ENCODE measurements at places on chromosomes 4 and X. TPM values are rescaled to one million over a fixed set of nuclear protein-coding genes. Genes with fewer than 3 reads are reported as not detected.

- no peak for DNase-seq
Observed at GRCh38 chr4:17512973-17513665, 1.2 kb upstream of the QDPR start.

DNA sequence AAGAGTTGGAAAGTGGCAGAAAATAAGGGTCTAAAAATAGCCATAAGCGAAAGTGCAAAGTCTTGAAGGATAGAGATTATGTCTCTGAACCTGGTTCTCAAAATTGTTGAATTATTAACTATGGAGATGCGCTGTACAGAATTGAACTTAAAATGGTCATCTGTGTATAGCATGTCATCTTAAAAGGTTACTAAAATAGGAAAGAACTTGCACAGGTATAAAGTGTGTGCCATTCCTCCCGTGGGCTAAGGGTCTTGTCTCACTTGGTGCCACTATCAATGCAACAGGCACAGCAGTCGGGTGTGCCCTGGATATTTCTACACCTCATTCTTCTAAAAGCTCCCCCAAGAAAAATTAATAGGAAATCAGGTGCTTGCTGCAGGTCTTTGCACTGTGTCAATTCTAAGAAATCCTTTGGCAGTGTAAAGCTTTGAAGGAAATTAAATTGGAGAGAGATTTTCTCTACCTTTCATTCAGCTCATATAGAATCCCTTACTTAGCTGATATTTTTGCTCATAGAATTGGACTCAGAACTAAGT, 2.4 kb downstream of the SORBS2 start:
- no peak for DNase-seq

Gene JAKMIP1
- total RNA-seq, result not detected

GRCh38 chrX:102345916-102346315, 93.9 kb downstream of the NXF2B start:
- peak; percentile 55 for DNase-seq

Gene PDGFRA
- 707 TPM for total RNA-seq

Gene REPS2
- total RNA-seq, result 1.7 TPM

GRCh38 chr4:158877069-158877468, 108.2 kb downstream of the FNIP2 start:
- no peak for DNase-seq

- no peak for DNase-seq
Observed at GRCh38 chr4:113677325-113677724, 84.2 kb downstream of the CAMK2D start.

Gene PRICKLE3
- total RNA-seq, result 2.9 TPM

Gene DDIT4L
- 17.7 TPM for total RNA-seq

Gene CDKL2
- 7.5 TPM for total RNA-seq

Gene CNOT6L
- total RNA-seq, result 22.2 TPM

DNA sequence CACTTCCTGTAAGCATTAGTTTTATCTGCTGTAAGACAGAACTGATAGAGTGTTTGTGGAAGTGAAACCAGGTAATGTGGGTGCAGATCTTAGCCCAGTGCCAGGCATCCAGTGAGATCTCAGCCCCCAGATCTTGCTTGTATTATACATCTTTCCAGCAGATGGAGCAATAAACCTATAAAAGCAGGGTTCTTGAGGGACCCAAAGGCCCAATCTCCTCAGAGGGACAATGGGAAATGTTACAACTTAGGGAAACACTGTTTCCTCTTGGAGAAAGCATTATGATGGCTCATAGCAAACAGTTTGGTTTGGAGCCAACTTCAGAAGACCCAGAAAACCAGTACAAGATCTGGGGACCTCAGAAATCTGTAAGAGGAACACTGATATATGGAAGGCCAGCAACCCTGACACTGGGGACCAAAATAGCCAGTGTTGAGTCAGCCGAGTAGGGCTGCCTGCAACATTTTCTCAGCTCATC, 206.3 kb downstream of the SLC7A11 start:
- peak; percentile 88 for DNase-seq

Gene AR
- total RNA-seq, result 6.3 TPM

DNA sequence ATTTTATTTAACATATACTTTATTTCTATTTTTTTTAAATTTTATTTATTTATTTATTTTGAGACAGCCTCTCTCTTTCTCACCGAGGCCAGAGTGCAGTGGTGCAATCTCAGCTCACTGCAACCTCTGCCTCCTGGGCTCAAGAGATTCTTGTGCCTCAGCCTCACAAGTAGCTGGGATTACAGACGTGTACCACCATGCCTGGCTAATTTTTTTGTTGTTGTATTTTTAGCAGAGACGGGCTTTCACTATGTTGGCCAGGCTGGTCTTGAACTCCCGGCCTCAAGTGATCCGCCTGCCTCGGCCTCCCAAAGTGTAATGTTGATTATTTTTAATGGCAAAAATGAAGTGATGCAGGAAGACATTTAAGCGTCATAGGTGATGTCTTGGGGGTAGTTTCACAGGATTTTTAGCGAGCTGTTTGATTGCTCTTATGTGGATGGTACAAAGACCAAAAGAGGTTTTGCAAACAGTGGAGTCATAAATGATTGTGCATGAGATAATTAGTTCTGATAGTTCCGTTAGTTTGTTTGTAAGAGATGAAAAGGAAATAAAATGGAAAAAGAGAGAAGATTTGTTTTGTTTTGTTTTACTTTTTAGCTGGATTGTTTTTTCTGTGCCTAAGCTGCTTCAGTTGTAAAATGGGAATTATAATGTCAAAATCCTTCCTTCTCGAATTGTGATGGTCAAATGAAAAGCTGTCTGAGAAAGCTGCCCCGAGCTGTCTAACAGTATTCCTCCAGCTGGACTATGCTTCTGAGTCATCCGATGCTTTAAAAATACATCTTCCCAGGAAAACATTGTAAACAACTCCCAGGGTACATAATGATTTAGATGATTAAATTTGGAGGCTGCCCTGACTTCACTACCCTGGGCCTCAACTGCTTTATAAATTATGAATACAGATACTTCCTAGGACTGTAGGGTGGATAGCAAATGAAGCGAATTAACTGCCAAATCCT, 14.7 kb downstream of the RHOH start:
- no peak for DNase-seq

Gene RNF175
- total RNA-seq, result not detected

GRCh38 chr4:178633263-178633662, 1191.0 kb upstream of the AGA start:
- DNase-seq, result no peak

GRCh38 chrX:46912603-46913491, 626 bp downstream of the JADE3 start:
- peak; percentile 14 for DNase-seq

DNA sequence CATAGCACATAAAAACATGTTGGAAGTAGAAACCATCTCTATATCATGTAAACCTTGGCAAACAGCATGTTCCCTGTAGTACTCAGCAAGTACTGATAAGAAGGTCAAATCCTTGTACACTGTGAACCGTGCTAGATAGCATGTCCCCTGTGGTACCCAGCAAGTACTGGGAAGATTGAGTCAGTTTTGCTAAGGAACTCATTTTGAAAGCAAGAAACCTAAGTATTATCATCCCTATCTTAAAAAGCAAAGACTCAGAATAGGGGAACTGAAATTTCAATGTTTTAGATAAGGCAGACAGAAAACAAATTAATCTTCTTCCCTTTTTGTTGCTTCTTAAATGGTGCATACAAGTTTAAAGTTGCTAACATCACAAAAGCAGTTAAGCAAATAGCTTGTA, 180.2 kb downstream of the RBM46 start:
- DNase-seq, result no peak

Gene LRAT
- total RNA-seq, result 0.57 TPM

- no peak for DNase-seq
Observed at GRCh38 chrX:123814343-123814742, 45.5 kb upstream of the XIAP start.

Gene GYG2
- 4.3 TPM for total RNA-seq

GRCh38 chr4:186061921-186062320, 7.0 kb upstream of the TLR3 start:
- DNase-seq, result no peak

DNA sequence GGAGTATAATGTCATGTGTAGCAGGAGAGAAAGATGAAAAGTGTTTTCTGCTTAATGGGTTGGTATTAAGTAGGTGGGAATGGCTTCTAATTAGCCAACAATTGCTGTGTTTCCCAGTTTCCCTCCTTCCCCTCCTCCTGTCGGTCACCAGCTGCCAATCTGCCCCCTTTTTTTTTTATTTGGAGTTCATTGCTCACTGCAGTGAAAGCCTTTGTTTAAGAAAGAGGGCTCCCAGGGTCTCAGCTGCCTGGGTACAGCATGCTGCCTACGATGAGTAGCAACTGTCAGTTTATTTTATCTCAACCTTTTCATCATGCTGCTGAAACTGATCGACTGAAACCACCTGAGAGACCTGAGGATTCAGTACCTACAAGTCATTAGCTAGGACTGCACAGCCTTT, 149.0 kb downstream of the POU4F2 start:
- DNase-seq, result no peak

DNA sequence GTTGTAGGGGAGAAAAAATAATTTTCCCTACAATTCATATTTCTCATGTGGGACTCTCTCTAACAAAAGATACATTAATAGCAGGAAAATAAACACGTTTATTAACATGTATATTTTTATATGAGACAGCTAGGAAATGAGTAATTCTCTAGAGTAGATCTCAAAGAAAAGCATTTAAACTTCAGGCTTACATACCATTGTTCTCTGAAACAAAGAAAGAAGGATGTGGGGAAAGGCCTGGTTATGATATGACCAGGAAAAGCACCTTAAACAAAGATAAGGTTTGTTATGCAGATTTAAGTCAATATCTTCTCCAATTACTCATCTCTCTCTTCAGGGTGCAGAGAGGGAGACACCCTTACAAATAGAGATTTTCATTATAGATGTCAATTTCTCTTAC, 131.3 kb downstream of the SLC7A11 start:
- peak; percentile 69 for DNase-seq

GRCh38 chr4:138645289-138645688, 370.3 kb upstream of the NOCT start:
- DNase-seq, result no peak

Gene CCNI
- 190 TPM for total RNA-seq

Gene PPP2R2C
- not detected for total RNA-seq

Gene RAB40A
- 0.27 TPM for total RNA-seq

Gene EXOC1L
- total RNA-seq, result not detected

- no peak for DNase-seq
Observed at GRCh38 chrX:2632533-2633504, 58.3 kb upstream of the CD99 start.

Gene CXCL11
- total RNA-seq, result not detected

DNA sequence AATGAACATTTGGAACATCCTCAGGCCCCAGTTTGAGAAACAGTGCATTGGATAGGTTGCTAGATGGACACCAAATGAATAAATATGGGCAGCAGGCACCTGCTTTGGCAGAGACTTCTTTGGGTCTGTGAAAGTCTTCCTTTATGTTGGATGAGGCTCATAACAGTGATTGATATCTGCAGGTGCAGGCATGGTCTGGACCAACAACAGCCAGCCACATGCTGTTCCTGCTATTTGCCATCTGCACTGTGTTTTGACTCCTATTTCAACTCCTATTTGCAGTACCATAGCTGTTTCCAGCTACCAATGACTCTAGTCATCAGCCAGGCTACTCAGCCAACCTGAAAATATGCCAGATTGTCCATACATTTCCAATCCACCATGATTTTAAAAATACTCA, 60.9 kb downstream of the ANAPC4 start:
- no peak for DNase-seq

DNA sequence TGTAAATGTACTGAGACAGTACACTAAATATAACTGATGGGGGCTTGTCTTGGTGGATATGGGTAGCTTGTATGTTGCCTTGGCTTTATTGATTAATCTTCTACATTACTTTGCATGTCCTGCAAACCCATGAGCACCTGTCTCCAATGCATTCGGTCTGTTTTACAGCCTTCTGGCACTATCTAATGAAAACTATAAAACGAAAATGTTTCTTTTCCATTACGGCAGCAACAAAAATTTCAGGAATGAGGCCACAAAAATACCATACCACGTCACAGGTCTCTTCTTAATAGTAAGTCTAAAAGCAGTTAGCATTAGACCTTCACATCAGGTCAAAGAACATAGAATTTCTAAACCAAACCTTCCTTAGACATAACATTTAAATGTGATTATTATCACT, 49.8 kb downstream of the EDNRA start:
- no peak for DNase-seq

- no peak for DNase-seq
Observed at GRCh38 chr4:57274082-57274481, 163.9 kb upstream of the IGFBP7 start.

DNA sequence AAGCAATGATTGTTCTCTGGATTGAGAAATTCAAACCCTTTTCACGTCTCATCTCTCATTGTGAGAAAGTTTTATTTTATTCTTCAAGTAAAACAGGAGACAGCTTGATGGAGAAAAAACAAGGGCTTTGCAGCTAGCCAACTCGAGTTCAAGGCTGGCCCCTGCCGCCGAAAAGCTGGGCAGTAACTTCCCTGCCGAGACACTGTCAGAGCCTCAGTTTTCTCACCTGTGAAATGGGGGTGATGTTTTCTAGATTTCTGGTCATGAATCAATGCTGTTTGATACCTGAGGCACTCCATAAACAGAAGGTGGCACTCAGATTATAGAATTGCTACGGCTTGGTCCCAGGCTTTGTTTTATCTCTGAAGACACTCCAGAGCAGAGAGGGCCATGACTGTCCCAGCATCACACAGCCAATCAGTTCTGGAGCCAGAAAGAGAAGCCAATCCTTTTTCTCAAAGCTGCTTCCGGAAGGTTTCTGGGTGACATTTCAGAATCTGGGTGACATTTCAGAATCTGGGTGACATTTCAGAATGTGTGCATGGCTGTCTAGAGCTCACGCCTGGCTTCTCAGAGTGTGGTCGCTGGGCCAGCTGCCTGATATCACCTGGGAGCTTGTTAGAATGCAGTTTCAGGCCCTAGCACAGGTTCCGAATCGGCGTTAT, 33.2 kb downstream of the HMX1 start:
- no peak for DNase-seq

Gene USP51
- 2.2 TPM for total RNA-seq

DNA sequence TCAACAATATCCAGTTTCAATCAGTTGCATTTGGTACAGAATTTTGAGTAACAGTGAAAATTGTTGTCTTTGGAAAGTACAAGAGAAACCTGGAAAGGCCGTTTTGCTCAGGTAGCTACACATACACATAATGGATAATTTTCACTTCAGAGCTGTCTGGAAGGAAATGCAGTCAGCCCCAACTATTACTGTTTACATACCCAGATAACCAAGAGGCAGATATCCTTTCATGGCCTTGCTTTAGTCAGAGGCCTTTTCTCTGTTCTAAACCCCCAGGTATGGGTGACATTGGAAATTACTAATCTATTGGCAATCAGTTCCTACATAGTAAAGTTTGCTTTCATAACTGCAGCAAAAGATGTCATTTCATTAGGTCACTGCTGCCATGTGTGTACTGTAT, 244.9 kb upstream of the EMCN start:
- no peak for DNase-seq

Data from fibroblast of the aortic adventitia (primary cell).